ENCODE measurements at places on chromosomes 5 and 9. TPM values are rescaled to one million over a fixed set of nuclear protein-coding genes. Genes with fewer than 3 reads are reported as not detected.
A peak's percentile ranks its signal among the peaks of the same experiment; 100 is the strongest.

Gene KCNMB1
- not detected for total RNA-seq

Gene HMCN2
- total RNA-seq, result 0.32 TPM

Gene NMRK1
- 12.4 TPM for total RNA-seq

Gene PLEKHG4B
- total RNA-seq, result 1.7 TPM

Gene ZNF354C
- 2.4 TPM for total RNA-seq

Gene GLDC
- total RNA-seq, result 5.1 TPM

GRCh38 chr5:69415584-69415958 lies 655 bp downstream of the MARVELD2 start:
- DNase-seq, result peak; percentile 39

DNA sequence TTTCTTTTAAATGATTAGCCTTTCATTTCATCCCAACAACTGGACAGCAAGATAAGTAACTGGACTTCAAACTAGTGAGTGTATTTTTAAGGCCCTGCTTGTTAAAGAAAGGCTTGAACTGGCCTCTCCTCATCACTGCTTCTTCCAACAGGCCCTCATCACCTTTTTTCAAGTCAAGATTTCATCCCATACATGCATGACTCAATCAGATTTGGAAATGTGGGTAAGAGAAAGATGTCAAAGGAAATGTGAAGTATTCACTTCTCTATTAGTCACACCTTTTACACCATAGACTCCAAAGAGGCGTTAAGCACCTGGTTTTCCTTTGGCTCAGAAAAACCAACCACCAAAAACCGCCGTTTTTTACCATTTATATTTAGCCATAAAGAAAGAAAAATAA lies 4.9 kb downstream of the NR4A3 start:
- DNase-seq, result no peak

DNA sequence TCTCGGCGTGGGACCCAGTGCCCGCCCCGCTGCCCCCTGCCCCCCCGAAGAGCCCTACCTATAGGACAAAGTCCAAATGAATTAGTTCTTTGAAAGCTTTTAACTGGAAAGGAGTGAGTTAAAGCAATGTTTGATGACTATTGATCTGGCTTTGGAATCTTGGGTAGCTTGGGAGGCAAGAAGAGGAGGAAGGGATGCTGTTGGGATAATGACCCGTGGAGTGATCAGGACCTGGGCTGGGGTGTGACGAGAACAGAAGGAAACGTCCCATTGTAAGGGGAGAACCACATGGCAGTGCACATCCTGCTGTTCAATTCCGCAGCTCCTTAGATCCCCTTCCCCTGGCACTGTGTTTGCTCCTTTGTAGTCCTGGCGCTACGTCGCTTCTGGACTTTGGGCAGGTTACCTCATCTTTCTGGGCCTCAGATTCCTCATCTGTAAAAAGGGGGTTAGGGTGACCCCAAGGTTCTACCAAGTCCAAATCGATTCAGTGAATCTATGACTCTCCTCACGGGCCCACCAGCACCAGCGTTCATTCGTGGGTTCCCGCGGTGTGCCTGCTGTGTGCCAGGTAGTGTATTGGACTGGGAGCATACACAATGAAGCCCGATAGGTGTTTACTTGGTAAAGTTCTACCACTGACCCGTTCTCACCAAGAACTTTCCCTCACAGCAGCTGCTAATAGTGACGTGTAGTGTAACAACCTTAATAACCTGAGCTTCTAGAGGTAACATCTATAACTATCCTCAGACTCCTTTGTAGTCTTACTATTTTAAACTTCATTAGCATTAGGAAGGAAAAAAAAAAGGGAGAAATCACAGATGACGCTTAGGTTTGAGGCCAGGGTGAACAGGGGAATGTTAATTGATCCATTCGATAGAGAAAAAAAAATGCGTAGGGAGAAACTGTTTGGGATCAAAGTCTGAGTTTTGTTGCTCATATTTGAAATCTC lies 1.1 kb upstream of the NADK2 start:
- DNase-seq, result peak; percentile 9

DNA sequence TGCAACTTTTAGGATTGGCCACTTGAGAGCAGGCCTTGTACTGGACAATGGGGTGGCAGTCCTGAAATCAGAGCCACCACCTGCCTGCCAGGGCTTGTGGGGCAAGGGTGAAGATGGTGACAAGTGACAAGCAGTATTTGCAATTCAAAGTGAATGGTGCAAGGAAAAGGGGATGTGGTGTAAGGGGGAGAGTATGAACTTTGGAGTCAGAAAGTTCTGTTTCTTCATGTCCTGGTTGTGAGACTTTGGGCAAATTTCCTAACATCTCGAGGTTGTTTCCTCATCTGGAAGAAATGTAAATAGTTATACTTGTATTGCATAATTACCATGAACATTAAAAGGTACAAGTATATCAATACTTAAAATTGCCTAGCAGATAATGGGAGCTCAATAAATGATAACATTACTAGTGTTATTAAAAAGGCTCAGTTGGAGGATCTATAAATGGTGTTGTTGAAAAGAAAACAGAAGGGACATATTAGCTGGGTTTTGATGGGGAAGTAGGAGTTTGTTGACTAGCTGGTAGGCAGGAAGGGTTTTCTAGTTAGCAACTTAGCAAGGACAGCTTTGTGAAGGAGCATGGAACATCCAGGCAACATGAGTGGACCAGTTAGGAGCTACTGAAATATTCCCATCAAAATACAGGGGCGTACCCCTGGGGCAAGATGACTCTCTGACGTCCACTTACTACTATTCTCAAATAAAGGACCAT lies 21.3 kb upstream of the MEGF9 start:
- peak; percentile 58 for DNase-seq

GRCh38 chr5:141779503-141779973 lies 97.5 kb upstream of the ARAP3 start:
- DNase-seq, result peak; percentile 78

- no peak for DNase-seq
These were observed 75.1 kb downstream of the OXCT1 start for GRCh38 chr5:41795125-41795524.

- no peak for DNase-seq
These were observed 59.2 kb downstream of the CDH18 start for GRCh38 chr5:19928562-19929421.

DNA sequence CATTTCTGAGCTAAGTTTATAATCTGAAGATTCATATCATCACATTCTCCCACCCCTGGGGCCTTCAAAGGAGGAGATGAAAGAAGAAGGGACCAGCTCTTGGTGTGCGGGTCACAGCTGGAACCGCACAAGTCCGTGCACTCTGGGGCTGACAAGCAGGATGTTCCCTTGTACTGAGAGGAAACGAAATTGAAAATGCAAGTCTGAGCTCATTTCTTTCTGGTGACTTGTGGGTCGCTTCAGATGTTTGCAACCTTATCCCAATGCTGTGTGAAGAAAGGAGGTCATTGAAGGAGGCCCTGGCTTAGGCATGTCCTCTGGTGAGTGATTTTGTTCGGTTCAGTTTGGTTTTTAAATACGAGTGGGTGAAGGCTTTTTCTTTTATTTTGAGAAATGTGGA lies 59.6 kb downstream of the C9orf152 start:
- no peak for DNase-seq

- DNase-seq, result no peak
These were observed 240.3 kb upstream of the NREP start for GRCh38 chr5:111997308-111997707.

DNA sequence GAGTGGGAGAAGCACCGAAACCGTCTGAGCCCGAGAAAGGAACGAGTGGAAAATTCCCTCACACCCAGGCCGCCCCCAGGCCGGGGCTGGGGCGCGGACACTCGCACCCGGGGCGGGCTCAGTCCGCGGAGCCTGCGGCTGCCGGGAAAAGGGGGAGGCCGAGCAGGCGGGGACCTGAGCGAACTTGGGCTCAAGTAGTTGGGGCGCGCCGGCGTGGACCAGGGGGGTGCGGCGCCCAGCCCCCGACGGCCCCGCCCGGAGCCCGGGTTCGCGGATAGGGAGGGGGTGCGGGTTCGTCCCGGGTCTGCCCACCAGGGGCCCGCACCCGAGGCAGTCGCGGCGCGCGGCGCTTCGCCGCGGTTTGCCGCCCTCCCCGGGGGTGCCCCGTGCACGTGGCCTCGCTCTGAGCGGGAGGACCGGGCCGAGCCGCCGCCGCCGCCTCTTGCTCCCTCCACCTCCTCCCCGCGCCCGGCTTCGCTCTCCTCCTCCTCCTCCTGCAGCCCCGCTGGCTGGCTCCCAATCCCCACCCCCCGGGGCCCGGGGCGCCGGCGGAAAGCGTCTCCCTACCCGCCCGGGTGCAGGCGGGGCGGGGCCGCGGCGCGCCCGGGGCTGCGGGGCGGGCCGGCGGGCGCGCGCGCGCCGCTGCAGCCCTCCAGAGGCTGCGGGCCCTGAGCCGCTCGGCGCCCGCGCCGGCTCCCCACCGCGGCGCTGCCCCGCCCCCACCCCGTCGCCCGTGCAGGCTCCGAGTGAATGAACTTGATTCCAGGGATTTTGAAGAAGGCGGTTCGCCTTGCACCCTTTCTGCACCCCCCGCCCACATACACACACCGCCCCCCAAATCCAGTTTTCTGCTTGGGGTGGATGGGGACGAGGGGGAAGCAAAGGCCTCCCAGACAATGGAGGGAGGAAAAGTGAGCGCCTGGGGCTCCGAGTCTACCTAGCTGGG lies 1.3 kb upstream of the NFIB start:
- peak; percentile 92 for DNase-seq

DNA sequence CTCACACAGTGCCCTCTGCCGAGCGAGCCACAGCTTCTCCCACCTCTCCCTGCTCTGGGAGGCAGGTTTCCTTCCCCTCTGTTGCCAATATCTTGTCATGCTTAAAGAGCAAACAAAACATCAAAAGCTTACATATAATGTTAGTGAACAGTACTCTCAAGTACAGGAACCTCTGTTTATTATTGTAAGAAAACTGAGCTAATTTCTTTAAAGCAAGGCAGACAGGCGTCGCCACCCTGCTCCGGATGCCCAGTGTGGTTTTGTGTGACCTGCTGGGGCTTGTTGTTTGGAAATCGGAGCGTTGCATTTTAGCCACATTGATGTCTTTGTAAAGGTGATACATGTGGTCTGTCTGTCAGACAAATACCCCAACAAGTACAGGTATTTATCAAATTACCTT lies 401.4 kb upstream of the IRX1 start:
- no peak for DNase-seq

GRCh38 chr9:127905004-127905728 lies 5.8 kb upstream of the ST6GALNAC6 start:
- DNase-seq, result no peak

DNA sequence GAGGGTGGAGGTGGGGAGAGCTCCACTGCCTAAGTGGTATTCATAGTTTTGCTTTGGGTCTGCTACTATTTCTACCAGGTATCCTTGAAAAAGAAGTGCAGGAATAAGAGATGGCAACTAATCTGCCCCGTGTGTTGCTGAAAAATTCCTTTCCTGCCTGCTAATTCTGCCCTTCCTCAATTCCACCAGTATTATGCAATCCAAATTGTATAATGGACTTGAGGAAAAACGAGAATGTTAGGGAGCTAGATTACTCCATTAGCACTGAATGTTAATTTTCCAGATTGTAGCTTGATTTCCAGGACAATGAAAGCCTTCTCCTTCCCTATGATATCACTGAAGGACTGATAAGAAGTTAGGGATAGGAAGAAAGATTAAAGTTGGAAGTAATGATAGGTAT lies 16.9 kb downstream of the ADAM19 start:
- DNase-seq, result no peak

GRCh38 chr9:83665580-83666200 lies 42.1 kb downstream of the UBQLN1 start:
- no peak for DNase-seq

DNA sequence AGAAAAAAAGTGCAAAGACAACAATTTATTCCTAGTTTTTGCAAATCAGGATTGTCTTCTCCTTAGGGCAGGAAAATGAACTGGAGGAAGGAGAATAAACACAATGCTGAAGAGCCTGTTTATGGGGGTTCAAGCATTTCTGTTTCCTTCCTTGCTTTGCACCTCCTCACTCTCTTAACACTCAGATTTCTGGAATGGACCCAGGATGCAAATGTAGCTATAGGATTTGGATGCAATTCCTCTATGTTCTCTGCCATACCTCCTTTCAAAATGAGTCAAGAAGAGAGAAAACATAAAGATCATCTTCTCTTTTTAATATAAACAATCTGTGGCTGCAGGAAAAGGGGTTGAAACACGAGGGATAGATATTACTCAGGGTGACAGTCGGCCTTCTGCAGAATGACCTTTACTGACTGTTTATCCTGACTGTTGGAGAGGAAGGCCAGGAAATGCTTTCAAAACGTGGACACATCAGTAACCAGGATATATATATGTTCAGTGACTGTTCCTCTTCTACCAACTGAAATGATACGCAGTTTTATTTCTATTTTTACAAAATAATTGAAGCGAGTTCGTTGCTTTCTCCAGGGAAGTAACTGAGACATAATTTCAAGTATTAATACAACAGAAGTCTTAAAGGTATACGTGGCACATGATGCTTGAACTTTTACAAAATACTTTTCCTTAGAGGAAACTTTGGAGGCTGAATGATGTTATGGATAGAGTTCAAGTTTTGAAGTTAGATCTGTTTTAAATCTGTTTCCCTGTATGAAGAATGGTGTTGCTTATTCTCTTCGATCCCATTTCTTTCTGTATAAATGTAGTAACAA lies 44.4 kb downstream of the ACTBL2 start:
- no peak for DNase-seq

DNA sequence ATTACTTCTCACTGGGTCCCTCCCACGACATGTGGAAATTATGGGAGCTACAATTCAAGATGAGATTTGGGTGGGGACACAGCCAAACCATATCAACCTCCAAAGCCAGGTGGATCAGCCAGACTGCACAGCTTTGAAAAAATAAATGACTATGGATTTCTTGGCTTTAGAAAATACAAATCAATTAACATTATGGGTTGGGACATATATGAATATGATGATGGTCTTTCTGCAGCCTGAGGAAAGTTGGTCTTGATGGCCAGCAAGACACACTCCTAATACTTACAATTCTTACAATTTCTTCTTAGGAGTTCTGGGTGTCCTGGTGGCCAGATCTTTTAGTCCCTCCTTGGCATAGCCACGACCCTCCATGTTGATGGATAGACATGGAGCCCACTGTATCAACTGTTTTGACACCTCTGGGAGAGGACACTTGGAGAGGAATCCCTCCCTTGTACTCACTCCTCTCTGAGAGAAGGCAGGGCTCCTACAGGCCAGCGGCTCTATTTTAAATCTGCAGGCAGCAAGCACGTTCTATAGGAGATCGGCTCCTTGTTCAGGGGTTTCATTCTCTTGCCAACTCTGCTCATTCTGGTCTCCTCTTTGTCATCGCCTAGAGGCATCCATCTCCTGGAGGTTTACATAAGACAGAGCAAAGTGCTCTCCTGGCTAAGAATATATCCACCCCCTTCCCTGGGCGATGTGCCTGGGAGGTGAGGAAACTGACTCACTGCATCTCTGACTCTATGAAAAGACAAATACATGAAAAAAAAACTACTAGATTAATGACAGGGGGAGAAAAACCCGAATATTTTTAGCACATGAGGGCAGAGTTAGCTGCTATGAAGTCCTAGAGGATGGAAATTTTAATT lies 145.9 kb downstream of the CARTPT start:
- DNase-seq, result no peak
